ENCODE measurements at places on chromosomes 2 and 18.

- no peak for DNase-seq
Observed at GRCh38 chr2:101972621-101973434, 18.9 kb upstream of the IL1R2 start.

DNA sequence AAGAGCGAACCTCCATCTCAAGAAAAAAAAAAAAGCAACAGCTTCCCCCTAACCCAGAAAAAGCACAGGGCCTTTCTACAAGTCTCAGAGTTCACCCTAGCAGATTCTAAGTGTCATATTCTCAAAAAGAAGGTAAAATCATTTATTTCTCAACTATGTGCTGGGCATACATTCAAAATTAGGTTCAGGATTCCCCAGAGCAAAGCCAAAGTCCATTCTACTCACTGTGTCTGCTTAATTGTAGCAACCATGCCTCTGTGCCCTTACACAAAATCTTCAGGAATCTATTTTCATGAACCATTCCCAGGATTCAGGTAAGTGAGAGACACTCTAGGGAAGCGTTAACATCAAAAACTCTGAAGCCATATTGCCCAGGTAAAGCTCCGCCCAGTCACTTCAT is 40.0 kb downstream of the CPO start:
- no peak for DNase-seq

GRCh38 chr2:27802547-27802946 is 31.0 kb downstream of the MRPL33 start:
- DNase-seq: no peak

GRCh38 chr2:84424152-84424551 is 34.9 kb downstream of the SUCLG1 start:
- DNase-seq: no peak

DNA sequence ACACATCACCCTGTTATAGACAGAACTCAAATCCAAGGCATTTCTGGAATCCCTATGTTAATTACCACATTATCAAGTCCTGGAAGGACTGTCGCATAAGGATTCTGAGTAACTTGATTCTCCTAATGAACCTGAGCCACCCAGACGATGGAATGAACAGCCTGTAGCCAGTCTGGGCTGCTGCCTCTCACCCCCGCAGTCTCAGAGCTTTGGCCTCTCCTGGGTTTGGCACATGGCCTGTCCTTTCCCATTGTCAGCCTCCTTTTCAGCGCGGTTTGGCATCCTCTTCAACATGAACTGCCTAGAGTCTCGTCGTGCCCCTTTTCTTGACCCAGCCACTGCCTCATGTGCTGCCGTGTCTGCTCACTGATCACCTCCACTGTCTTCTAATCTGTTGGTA is 147.6 kb downstream of the SLC8A1 start:
- DNase-seq: no peak

- DNase-seq: peak; percentile 26
Observed at GRCh38 chr2:119836455-119837142, 76.9 kb downstream of the PTPN4 start.

GRCh38 chr2:236853585-236854051 is 232.1 kb upstream of the COPS8 start:
- DNase-seq: no peak

DNA sequence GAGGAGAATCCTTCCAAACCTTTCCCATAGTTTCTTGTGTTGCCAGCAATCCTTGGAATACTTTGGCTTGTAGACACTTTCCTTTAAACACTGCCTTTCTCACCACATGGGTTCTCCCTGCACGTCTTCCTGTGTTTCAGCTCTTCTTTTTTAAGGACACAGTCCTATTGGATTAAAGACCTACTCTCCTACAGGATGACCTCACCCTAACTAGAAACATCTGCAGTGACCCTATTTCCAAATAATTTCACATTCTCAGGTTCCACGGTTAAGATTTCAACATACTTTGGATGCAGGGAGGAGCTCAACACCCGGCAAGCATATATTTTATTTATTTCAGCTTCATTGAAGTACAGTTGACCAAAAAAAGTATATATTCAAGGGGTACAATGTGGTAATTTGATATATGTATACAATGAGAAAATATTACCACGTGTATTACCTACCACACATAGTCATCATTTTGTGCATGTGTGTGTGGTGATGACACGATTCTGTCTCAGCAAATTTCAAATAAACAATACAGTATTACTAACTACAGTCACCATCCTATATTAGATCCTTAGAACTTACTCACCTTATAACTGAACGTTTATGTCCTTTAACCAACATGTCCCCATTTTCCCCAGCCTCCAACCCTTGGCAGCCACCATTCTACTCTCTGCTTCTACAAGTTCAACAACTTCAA is 745.0 kb downstream of the CBLN2 start:
- no peak for DNase-seq

- peak; percentile 89 for DNase-seq
Observed at GRCh38 chr18:9417073-9417851, 58.1 kb upstream of the RALBP1 start.
